ENCODE measurements at places on chromosomes 1 and 21. TPM values are rescaled to one million over a fixed set of nuclear protein-coding genes. Genes with fewer than 3 reads are reported as not detected.

- DNase-seq = no peak
Measured at GRCh38 chr21:16750926-16751325, 761.9 kb upstream of the CXADR start.

Gene CR1L
- not detected for total RNA-seq

Gene SH3D21
- total RNA-seq = 15.7 TPM

DNA sequence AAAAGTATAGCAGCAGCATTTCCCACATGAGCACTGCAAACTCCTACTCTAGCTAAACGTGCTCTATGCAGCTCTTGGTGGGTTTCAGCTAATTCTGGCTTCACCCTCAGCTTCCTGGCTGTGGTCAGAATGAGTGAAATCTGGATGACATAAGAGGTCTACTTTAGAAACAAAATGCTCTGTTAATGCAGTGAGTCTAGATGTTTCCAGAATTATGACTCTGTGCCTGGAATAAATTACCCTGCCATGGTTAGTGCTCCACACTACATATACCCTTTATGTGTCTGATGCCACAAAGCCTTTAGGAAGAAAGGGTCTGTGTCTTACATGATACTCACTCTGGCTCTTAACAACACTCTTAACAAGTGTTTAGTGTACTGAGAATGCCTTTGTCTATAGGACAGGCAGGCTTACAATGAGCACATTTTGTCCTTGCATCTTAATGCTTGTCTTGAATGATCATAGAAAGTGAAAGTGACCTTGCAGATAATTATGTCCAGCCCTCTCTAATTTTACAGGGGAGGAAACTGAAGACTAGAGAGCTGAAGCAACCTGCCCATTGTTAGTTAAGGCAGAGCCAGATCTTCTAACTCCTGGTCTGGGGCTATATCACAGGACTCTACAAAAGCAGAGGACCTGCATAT lies 9.2 kb downstream of the S100A10 start:
- no peak for DNase-seq

GRCh38 chr1:85339656-85340399 lies 63.4 kb upstream of the BCL10 start:
- no peak for DNase-seq

DNA sequence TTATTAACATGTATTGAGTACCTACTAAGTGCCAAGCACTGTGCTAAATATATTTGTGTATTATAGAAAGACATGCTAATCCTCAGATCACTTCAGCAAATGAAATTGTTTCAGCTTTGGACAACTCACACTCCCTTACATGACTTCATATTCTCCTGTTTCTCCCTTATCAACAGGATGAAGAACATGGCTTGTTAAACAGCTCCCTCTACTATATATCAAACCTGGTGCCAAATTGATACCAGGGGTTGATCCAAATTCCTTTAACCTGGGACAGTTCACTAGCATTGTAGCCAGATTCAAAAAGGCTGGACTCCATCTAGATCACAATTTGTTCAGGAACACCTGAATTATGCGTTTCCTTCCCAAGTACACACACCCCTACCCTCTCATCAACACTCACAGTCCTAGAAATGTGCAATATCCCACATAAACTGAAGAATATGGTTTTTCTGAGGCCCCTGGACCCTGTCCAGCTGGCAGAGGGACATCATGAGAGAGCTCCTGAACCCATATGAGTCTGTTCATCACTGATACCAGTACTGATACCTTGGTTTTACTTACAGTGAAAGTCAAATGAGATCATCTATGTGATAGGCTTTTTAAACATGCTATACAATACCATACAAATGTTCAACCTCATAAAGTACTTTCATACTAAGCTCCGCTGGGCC lies 47.0 kb upstream of the PALMD start:
- no peak for DNase-seq

DNA sequence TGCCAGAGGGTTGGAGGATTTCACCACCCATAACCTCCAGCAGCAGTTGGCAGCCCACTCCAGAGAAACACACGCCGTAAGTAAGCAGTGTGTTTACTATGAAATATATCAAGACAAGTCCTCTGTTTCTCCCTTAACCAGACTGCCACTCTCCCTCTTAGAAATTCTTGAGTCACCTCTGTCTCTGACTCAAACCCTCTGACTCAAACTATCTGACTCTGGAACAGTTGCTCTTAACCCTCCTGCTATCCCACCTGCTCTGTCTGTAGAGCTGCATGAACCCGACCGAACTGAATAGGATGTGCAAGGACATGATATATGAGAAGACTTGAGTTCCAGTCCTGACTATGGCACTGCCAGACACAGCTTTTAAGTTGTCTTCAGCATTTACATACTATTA lies 14.1 kb downstream of the INPP5B start:
- no peak for DNase-seq

All from type B pancreatic cell (in vitro differentiated cells).